Osteoblast (primary cell): ENCODE measurements at places on chromosomes 4 and X. TPM values are rescaled to one million over a fixed set of nuclear protein-coding genes. Genes with fewer than 3 reads are reported as not detected.

Gene USP17L11
- total RNA-seq = not detected in 2 replicates

Gene NFKB1
- total RNA-seq = 27.1 and 28.6 TPM in 2 replicates

Gene GPRASP1
- total RNA-seq = 2.9 and 3.5 TPM in 2 replicates

Gene PRR32
- total RNA-seq = not detected in 2 replicates

Gene FABP2
- total RNA-seq = not detected in 2 replicates

Gene RENBP
- total RNA-seq = 6.5 TPM in 2 replicates

DNA sequence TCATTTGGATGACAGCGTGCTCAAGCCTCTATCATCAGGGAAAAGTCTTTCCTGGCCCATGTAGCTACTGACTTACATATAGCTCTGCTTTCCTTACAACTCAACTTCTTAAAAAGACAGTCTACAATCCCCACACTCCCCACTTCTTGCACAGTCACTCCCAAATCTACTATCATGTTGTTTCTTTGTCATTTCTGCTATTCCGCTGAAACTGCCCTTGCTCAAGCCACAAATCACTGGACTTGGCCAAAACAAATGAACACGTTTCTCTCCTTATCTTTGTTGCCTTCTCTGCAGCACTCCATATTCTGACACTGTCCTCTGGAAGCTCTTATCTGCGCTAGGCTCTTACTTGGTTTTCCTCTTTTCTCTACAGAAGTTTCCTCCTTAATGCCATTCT lies 28.2 kb downstream of the GPRIN3 start:
- DNase-seq = no peak

DNA sequence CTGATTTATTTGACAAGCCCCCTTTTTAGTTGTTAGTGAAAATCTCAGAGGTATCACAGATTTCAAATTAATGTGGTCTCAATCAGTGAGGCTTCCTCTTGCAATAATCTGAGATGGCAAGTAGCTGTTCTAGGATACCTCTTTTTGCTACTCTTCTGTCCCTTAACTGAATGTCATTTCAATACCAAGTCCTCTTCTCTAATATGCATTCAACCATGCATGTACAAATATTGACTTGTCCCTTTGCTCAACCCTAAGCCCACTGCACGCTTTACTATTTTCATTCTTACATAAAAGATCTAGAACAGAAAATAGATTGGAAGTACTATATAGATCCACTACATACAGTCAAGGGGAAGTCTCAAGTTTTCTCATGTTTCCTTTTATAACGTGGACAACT lies 164.2 kb downstream of the CBR4 start:
- no peak for DNase-seq

- DNase-seq = no peak
Measured at GRCh38 chr4:101885574-101885973, 95.0 kb downstream of the BANK1 start.

- no peak for DNase-seq
Measured at GRCh38 chr4:156894234-156894633, 77.4 kb downstream of the PDGFC start.

- DNase-seq = no peak
Measured at GRCh38 chr4:90187148-90187884, 60.1 kb downstream of the CCSER1 start.

DNA sequence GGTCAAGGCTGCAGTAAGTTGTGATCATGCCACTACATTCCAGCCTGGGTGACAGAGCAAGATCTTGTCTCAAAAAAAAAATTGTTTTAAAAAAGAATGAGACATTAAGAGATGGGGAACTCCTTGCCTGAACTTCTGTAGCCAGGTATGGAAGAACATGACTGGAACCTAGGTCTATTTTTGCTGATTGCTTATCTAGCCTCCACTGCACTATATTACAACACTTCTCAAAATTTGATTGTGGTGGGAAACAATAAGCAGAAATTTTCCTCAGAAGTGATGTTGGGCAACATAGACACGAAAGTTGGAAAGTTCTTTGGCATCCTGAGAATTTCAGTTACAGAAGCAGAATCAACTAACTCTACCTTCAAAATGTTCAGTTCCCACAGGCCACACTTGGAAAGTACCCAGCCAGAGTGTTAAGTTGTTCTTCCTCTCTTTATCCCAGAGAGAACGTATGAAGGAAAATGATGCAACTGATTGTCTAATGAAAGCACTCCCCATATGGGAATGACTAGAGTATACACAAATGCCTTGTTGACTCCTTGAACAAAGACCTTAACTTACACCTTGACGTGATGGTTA lies 50.0 kb downstream of the LUZP4 start:
- DNase-seq = no peak
